WTC11 (cell line): ENCODE measurements at places on chromosomes 16 and 17. TPM values are rescaled to one million over a fixed set of nuclear protein-coding genes. Genes with fewer than 3 reads are reported as not detected.

- H3K27ac ChIP-seq = no peak overlapping the region
- peaks cover 21% of the 10 kb centered on the region for H3K27me3 ChIP-seq
- H3K4me3 ChIP-seq = peak overlapping the region; percentile 91
- no peak for DNase-seq
These were observed 932 bp downstream of the ZNF267 start for GRCh38 chr16:31874366-31875111.

GRCh38 chr17:52024300-52024870 is 134.1 kb downstream of the CA10 start:
- H3K36me3 ChIP-seq = peaks cover 40% of the 10 kb centered on the region
- no peak for DNase-seq
- no peak overlapping the region for H3K4me3 ChIP-seq

- no peak overlapping the region for H3K27ac ChIP-seq
- no peak for DNase-seq
- peaks cover 5% of the 10 kb centered on the region for H3K4me1 ChIP-seq
- no peak overlapping the region for H3K4me3 ChIP-seq
- H3K36me3 ChIP-seq = no peaks in the 10 kb centered on the region
These were observed 4.2 kb upstream of the CORO7 start for GRCh38 chr16:4420505-4421105.

GRCh38 chr16:989354-989814 is 7.8 kb downstream of the SOX8 start:
- no peak overlapping the region for H3K4me3 ChIP-seq
- no peaks in the 10 kb centered on the region for H3K4me1 ChIP-seq
- no peak overlapping the region for H3K27ac ChIP-seq
- DNase-seq = no peak
- H3K36me3 ChIP-seq = no peaks in the 10 kb centered on the region

DNA sequence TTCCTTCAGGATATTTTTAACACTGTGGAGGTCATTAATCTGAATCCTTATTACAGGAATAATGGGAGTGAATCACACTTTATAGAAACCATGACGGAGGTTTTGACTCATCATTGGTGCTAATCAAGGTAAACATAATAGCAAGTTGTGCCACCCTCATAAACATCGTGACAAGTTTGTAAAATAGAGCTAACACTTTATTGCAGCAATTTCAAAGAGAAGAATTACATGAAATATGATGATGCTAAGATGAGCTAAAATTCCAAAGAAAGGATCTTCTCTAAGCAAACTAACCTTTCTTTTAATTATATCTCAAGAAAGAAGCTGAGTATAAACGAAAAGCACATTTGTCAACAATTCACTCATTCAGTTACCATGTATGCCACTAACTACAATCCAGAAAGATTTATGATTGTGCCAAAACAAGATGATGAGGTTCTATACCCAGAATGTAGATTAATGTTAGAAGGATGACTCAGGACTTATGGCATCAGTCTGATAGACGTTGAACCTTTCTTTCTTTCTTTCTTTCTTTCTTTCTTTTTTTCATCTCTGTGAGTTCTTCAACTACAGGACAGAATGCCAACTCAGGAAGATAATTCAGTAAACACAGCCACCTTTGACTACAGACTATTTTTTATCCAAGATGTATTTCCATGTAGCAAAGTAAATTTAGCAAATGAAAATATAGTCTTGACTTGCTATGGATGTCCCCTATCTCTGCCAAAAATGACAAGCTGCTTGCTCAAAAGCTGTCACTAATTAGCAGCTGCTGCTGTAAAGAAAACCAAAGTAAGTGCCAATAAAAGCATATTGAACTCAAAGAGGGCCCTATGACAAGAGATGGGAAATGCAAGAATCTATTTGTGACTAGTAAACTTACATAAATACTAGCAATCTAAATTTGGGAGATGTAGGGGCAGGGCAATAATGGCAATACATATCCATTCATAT is 23.3 kb downstream of the STAT5B start:
- 0 out of 2 replicates have a peak overlapping the region, but pooled peaks have one; percentile 4 for H3K27ac ChIP-seq
- H3K4me3 ChIP-seq = no peak overlapping the region
- H3K36me3 ChIP-seq = no peaks in the 10 kb centered on the region
- peaks cover 33% of the 10 kb centered on the region for H3K4me1 ChIP-seq

DNA sequence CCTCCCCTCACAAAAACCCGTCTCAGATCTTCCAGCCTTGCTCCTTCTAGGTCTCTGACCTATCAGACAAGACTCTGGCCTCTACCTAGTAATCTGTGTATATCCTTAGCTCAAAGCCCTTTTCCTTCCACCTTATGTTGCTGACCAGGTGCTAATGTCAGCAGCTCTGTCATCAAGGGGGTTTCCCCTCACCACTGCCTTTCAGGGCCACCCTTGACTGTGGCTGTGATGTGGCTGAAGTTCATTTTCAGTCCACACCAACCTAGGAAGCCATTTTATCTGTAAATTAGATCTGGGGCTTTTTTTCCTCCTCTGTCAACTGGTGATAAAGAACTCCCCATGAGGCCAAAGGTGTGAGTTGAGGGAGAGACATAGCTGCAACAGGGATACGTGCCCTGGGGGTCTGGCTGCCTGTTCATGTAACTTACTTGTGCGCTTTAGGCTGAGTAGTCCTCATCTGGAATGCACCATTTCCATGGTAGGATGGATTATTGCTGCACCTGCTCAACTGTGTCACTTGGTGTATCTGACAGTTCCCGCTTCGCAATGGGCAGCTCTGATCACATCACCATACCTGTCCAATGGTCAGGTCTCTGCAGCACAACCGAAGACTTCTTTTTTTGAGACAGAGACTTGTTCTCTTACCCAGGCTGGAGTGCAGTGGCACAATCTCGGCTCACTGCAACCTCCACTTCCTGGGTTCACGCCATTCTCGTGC is 14.7 kb upstream of the RUNDC3A start:
- no peak for DNase-seq
- peaks cover under 1% of the 10 kb centered on the region; the same call in 1 of the 2 replicates for H3K4me1 ChIP-seq
- H3K27ac ChIP-seq = no peak overlapping the region; the same call in 1 of the 2 replicates

- H3K4me1 ChIP-seq = no peaks in the 10 kb centered on the region
- H3K36me3 ChIP-seq = no peaks in the 10 kb centered on the region
- no peak overlapping the region for H3K27ac ChIP-seq
- DNase-seq = no peak
- H3K27me3 ChIP-seq = no peaks in the 10 kb centered on the region; the same call in 1 of the 2 replicates
- no peak overlapping the region for H3K4me3 ChIP-seq
These were observed 377.8 kb upstream of the TNRC6C start for GRCh38 chr17:77580531-77581270.

DNA sequence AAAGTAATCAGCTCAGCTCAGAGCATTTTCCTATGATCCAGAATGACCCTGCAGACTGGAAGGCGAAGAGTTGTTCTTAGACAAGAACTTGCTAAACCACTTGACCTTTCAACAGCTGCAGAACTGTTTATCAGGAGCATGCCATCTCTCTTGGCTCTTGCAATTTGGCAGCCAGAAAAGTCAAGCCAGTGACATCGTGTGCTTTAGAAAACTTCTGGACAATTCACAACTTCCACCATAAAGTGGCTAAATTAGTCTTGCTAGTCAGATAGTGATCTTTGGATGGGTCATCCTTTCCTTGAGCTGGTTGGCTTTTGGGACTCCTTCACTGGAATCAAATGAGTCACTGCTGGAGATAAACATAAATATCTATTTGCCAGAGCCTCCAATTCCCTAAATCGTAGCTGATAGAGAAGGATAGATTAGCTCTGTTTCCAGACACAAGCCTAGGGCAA is 146.5 kb downstream of the MAP2K6 start:
- H3K27ac ChIP-seq = no peak overlapping the region
- peaks cover 3% of the 10 kb centered on the region; the same call in 1 of the 2 replicates for H3K36me3 ChIP-seq
- H3K4me1 ChIP-seq = no peaks in the 10 kb centered on the region
- no peaks in the 10 kb centered on the region for H3K27me3 ChIP-seq
- no peak overlapping the region for H3K4me3 ChIP-seq

DNA sequence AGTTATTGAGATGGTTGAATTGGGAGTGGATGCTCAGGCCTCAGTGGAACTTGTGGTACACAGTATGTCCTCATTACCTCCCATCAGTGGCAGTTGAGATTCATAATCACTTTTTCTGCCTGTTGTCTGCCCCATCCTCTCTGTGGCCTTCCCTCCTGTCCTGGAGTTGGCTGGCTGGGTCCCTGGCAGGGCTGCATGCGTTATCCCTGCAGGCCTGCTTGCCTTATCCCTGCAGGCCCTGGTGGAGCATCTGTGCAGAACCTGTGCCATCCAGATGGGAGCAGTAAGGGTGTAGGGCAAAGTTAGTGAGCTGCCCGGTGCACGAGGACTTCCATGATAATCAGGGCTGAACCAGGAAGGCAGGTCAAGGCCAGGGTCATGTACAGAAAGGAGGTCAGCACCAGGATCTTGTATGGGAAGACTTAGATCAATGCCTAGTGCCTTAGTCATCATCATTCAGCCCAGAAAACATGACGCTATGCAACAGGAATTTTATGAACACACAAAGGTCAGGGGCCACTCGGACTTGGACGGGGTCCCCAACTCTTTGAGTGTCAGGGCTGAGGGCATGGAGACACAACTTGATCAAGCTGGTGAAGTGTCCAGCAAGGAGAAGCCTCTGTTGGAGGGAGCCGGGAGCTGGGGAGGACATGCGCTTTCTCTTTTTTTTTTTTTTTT is 47.2 kb downstream of the ABCC1 start:
- peaks cover 4% of the 10 kb centered on the region; the same call in 1 of the 2 replicates for H3K36me3 ChIP-seq
- no peak overlapping the region for H3K4me3 ChIP-seq
- peak overlapping the region; percentile 72; the same call in 1 of the 2 replicates for H3K27ac ChIP-seq
- H3K4me1 ChIP-seq = peaks cover 28% of the 10 kb centered on the region

DNA sequence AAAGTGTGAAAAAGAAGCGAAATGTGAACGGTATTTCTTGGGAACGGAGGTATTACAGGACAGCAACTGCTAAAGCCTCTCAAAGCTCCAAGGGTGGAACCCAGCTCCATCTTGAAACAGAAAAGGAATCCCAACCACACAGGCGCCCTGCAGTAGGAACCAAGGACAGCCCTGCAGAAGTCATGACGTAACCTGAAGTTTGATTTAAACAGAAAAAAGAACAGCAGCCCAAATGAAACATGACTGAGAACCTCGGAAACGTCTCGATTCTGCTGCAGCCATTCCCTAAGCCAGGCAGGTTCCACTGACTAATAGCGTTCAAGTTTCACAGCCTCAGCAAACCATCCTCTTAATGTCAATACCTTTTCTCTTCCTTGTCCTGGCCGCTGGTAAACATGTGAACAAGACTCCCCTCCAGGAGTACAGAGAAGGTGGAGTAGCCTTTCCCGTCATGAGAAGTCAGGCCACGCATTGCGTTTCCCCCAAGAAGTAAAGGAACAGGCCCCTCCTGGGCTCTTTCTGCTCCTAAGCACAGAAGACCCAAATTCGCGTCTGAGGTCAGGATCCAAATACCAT is 20.1 kb downstream of the SIAH1 start:
- H3K4me3 ChIP-seq = peak overlapping the region; percentile 79
- H3K36me3 ChIP-seq = peaks cover 6% of the 10 kb centered on the region
- DNase-seq = no peak
- H3K27ac ChIP-seq = peak overlapping the region; percentile 86

DNA sequence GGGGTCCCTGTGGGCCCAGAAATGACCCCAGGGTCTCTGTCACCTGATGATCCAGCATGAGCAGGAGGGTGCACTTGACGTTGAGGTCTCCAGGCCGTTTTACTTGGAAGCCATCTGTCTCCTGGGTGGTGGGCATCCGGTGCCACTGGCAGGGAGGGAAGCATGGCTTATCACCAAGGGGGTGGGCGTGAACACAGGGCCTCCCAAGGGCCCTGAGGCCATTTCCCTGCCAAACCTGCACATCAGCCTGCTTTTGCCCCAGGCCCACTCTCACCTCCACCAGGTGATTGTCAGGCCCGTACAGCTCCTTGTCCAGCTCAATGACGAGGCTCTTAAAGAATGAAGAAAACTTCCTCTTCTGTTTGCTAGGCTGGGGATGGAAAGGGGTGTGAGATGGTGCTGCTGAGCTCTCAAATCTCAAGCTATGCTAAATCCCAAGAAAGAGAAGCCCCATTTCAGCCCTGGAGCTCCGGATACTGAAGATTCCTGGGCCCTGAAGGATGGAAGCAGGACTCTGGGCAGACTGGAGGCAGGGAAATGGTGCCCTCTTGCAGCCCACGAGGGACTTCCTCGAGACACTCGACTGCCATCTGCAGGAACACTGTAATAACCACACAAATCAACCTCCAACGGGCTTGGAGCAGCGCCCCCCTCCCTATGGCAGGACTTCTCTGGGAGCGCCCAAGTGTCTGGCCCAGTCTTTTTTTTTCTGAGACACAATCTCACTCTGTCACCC is 7.1 kb upstream of the FTSJ3 start:
- H3K36me3 ChIP-seq = peaks cover 61% of the 10 kb centered on the region
- no peak overlapping the region for H3K4me3 ChIP-seq
- peak; percentile 70 for DNase-seq
- H3K4me1 ChIP-seq = peaks cover 23% of the 10 kb centered on the region
- H3K27me3 ChIP-seq = no peaks in the 10 kb centered on the region

- H3K4me3 ChIP-seq = no peak overlapping the region
- H3K4me1 ChIP-seq = peaks cover 43% of the 10 kb centered on the region
- peak overlapping the region; percentile 20 for H3K27ac ChIP-seq
- DNase-seq = no peak
- no peaks in the 10 kb centered on the region for H3K27me3 ChIP-seq
These were observed 248.9 kb downstream of the SHISA9 start for GRCh38 chr16:13150181-13150885.

GRCh38 chr17:74443516-74444296 is 11.8 kb downstream of the GPRC5C start:
- no peak overlapping the region for H3K4me3 ChIP-seq
- no peak overlapping the region for H3K27ac ChIP-seq
- no peak for DNase-seq
- H3K36me3 ChIP-seq = peaks cover 7% of the 10 kb centered on the region; the same call in 1 of the 2 replicates

DNA sequence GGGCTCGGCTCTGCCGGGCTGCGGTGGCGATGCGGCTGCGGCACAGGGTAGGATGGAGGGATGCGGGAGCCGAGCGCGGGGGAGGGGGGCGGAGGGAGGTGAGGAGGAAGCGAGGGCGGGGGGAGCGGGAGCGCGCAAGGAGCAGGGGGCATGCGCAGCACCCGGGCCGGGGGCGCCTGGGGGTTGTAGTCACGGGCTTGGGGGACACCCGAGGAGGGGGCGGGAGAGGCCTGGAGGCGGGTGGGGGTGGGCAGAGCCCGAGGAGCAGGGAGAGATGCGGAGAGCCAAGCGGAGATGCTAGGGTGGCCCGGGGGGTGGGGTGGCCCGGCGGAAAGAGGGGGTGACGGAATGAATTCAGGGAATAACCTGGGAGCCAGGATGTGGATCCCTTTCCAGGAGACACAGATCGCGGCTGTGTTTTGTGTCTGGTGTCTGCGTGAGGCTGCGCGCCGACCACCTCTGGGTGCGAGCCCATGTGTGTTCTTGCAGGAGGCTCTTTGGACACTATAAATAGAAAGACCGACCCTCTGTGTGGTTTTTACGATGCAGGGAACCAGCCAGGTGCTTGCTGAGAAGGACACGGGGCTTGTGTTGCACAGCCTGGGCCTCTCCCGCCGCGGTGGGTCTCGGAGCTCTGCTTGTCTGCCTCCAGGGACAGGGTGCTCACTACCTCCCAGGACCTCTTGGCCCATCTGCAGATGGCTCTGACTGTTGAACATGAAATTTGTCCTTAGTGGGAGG is at the start of gene STX1B:
Gene STX1B (minus strand): TSS at position 54 of the 741 bp plus-strand sequence. CDS start 242 bp downstream, outside the sequence.
- H3K27ac ChIP-seq = no peak within 1 kb of the TSS; the same call in 1 of the 2 replicates
- peaks cover 34% of the 10 kb centered on the region for H3K27me3 ChIP-seq
- no peaks in the 10 kb centered on the region for H3K36me3 ChIP-seq
- peak; percentile 90 for DNase-seq
- peak within 1 kb of the TSS; percentile 71 for H3K4me3 ChIP-seq
- peaks cover 24% of the 10 kb centered on the region for H3K4me1 ChIP-seq

GRCh38 chr16:21156767-21157467 is 1.6 kb upstream of the LDAF1 start:
- no peak overlapping the region; the same call in 1 of the 2 replicates for H3K27ac ChIP-seq
- peak; percentile 46 for DNase-seq

DYNLRB2 gene
- not detected in 3 replicates for total RNA-seq

ATP2C2 gene
- 2.4 to 4.3 TPM (median 2.8 TPM) in 3 replicates for total RNA-seq

ATP2A1 gene
- total RNA-seq = 4.7 to 6.4 TPM (median 5.6 TPM) in 3 replicates

MAF gene
- 3.7 to 6.6 TPM (median 4.6 TPM) in 3 replicates for total RNA-seq

TMC6 gene
- 90.9 to 120 TPM (median 93.2 TPM) in 3 replicates for total RNA-seq
